ENCODE measurements at places on chromosomes 11 and 22.
A peak's percentile ranks its signal among the peaks of the same experiment; 100 is the strongest.

- DNase-seq = peak; percentile 89
These were observed 387.9 kb downstream of the MIAT start for GRCh38 chr22:27045103-27045947.

- no peak for DNase-seq
These were observed 29.1 kb upstream of the CACNG2 start for GRCh38 chr22:36732609-36733008.

DNA sequence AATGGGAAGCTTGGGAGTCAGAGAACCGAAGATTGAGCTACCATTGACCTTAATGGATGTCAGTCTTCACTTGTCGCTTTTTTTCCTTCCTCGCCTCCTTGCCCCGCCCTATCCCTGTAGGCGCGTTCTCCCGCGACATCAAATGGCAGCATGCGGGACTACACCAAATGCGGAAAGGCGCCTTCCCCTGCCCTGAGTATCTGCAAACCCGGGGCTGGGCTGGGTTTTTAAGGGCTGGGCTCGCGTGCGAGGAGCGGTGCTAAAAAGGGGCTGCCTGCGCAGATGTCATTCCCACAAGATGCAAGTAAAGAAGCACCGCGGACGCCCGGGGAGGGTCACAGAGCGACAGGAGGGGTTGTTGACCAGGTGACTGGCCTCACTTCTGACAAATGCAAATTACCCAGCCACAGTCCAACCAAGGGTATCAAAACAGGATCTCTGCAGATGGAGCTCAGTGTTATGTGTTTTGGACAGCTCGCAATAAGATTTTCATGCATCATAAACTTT lies 4.7 kb upstream of the FAM111B start:
- DNase-seq = no peak

DNA sequence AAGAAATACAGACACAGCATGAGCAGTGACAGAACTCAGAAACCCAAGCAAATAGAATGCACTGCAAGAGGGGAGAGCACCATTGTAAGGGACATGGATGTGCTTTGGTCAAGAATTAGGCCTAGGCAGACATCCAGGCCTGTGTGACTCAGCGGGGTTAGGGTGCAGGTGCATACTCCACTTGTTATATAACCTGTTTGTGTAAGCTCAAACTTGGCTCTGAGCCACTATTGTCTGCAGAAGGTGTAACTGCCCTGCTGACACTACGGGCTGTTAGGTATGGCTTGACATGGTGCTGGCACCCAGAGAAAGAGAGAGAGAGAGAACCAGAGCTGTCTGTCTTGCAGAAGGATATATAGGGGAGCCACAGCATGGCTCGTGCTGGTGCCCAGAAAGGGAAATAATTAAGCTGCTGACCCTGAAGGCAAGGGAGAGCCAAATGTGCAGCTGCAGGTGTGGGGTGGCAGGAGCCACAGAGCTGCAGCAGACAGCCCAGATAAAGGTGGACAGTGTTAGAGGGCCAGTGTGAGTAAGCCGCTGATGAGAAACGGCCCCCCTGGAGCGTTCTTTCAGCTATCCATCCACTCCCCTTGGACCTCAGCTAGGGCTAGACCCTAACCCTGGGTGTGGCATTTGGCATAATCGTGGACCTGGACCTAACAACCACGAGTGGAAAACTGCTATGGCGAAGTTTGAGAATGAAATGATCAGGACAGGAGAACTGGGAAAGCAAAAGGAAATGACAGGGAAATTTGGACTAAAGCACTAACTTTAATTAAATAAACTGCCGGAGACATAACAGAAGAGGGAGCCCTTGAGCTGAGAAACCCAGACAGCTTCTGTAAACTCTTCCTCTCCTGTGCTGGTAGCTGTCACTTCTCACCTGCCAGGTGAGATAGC lies 253.0 kb upstream of the CCDC179 start:
- DNase-seq = peak; percentile 27

DNA sequence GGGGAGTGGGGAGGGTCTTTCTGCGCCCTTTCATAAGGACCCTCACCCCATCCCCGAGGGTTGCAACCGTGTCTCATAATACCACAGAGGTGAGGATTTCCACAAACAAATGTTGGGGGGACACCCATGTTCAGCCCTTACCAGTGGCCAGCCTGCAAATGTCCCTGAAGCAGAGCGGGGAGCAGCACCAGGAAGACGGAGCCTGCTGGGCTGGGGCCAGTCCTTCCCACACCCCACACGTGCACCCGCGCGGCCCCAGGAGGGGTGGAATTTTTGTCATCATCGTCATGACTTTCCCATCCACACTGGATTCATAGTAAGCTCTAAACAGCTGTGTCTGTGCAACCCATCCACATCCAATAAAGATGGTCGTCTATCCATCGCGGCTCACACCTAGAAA lies 409.8 kb downstream of the BRD1 start:
- DNase-seq = no peak

DNA sequence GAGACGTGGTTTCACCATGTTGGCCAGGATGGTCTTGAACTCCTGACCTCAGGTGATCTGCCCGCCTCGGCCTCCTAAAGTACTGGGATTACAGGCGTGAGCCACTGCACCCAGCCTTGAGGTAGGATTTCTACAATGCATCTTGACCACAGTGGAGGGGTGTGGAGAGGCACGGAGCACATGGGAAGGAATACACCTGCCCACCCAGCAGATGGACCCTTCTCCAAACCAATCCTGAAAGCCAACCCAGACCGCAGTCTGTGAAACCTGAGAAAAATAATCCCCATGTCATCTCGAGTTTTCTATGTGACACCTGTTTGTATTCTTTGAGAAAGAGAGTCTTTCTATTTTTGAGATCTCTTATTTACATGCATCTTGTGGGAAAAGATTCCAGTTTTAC lies 32.5 kb downstream of the LGR4 start:
- DNase-seq = no peak

DNA sequence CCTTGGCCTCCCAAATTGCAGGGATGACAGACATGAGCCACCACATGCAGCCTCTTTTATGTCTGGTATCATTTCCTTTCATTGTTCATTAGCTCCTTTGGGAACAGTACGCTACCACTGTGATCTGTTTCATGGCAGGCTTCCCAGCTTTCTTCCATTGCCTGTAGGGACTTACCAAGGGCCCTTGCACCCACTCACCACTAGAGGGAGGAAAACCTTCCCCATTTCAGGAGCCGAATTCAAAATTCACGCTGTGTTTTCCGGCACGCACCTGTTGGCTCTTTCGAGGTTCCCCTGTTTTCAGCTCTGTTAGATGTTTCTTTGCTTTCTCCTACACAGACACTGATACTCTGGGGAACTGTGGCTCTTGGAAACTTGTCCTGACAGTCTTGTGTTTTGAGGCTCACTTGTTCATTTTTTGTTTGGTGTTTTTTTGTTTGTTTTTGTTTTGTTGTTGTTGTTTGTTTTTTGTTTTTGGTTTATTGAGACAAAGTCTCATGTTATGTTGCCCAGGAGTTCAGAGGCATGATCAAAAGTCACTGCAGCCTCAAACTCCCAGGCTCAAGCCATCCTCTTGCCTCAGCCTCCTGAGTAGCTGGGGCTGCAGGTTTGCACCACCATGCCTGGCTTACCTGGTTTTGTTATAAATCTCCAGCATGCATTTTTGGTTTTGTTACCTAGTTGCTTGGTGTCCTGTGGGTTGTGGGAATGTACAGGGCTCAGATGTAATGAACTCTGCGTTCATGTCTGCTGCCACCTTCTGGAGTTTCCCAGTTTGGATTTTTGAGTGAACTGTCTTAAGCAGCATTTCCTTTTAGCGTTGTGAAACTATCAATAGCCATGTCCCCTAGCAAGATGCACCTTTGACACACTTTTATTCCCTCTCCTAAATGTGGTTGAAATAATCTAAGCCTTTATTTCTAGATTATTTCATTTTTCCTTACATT lies 2.3 kb downstream of the KRTAP5-11 start:
- DNase-seq = peak; percentile 33

GRCh38 chr11:115258216-115258615 lies 246.0 kb downstream of the CADM1 start:
- no peak for DNase-seq

- no peak for DNase-seq
These were observed 278.2 kb downstream of the TBC1D22A start for GRCh38 chr22:47040486-47041270.

DNA sequence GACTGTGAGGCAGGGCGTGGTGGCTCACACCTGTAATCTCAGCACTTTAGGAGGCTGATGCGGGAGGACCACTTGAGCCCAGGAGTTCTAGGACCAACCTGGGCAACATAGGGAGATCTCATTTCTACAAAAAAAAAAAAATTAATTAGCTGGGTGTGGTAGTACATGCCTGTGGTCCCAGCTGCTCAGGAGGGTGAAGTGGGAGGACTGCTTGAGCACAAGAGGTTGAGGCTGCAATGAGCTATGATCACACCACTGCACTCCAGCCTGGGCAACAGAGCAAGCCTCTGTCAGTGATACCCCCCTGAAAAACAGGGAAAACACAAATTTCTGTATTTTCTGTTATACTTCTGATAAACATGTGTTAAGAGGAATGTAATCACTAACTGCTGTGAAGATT lies 57.8 kb upstream of the ARHGAP32 start:
- no peak for DNase-seq

- no peak for DNase-seq
These were observed 6.4 kb downstream of the SIGIRR start for GRCh38 chr11:408154-409007.

DNA sequence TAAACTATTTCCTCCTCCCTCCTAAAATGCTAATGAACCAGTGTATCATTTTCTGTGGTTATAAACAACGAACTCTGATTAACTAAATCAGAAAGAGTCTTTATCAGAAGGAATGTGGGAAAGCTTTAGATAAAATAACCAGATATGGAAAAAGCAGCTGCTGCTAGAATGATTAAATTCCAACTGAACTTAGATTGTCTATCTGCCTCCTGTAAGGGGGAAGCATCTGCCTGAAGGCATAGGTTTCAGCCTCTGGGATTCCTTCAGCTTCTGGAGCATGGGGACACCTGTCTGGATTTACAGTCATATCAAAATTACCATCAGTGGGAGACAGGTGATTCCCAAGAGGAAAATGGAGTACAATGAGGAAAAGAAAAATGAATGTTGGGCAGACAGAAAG lies 1095.5 kb upstream of the CCDC90B start:
- no peak for DNase-seq

- DNase-seq = no peak
These were observed 78.8 kb upstream of the PARVA start for GRCh38 chr11:12298610-12299009.

- no peak for DNase-seq
These were observed 9.8 kb upstream of the XKR3 start for GRCh38 chr22:16834971-16835370.

DNA sequence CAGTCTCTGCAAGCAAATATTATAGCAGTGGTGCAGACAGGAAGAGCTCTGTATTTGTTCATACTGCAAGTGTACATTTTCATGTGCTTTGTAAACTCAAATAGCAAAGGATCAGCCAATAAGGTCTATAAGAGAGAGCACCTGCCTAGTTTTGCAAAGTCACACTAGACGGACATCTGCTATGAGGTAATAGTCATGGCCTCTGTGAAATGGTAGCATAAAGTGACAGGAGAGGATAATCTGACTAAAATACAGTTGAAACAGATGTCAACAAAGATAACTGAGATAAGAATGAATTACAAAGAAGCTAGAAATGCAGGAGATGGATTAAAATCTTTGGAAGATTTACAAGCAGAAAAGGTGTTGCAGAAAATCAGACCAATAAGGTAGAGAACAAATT lies 70.6 kb upstream of the SPON1 start:
- DNase-seq = no peak

DNA sequence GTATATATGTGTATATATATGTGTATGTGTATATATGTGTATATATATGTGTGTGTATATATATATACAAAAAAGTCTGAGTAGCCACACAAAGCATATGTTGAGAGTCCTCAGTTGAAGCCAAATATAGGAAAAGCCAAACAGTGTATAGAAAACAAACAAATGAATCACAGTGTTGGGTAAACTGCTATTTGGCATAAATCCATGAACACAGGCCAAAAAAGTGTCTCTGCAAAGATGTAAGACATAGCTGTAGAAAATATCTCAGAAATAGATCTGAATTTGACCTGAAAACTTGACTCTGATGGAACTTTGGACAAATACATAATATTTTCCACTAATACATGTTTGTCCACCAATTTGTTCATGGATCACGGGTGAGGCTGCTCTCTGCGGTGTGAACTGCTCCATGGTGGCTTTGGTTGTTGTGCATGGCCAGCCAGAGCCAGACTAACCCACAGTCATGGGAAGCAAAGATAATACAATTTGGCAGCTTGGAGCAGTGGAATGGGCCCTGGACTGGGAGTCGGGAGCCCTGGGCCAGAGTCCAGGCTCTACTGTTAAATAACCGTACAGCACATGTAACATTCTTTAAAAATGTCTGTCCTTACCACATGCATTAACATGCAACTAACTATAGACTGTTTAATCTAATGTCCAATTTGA lies 76.9 kb upstream of the EED start:
- DNase-seq = no peak

DNA sequence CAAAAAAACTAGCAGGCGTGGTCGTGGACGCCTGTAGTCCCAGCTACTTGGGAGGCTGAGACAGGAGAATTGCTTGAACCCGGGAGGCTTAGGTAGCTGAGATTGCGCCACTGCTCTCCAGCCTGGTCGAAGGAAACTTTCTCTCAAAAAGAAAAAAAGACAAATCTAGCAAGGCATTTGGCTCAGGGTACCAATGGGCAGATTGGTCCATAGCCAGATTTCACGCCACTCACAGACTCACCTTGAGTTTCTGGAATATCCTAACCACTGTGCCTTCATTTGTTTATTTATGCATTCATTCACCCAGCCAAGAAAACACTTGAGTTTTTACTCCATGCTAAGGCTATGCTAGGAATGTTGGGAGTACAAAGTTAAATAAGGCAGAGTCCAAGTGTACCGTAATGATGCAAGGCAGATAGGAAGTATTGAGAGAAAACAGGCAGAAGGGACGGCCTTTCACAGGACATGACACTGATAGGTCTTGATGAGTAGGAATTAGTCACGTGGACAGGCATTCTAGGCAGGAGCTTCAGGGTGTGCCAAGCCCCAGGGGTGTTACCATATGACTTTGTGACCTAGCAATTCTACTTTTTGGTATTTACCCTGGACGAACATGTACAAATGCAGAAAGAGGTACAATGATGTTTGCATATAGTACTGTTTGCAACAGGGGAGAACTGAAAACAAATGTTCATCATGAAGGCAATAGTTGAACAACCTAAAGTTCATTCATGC lies 3.0 kb upstream of the PACSIN3 start:
- peak; percentile 13 for DNase-seq

- no peak for DNase-seq
These were observed 7.5 kb upstream of the MIEF1 start for GRCh38 chr22:39494471-39495120.

GRCh38 chr11:66851698-66852465 lies 5.0 kb upstream of the LRFN4 start:
- no peak for DNase-seq

- no peak for DNase-seq
These were observed 44.4 kb downstream of the TPCN2 start for GRCh38 chr11:69093106-69093505.
